ENCODE measurements at places on chromosomes 11 and 22. TPM values are rescaled to one million over a fixed set of nuclear protein-coding genes. Genes with fewer than 3 reads are reported as not detected.

GRCh38 chr22:27692243-27692642 lies 109.3 kb downstream of the MN1 start:
- DNase-seq: no peak

The YPEL1 gene
- 12.5 TPM for total RNA-seq

The CRACR2B gene
- total RNA-seq: 19.4 TPM

GRCh38 chr22:32331236-32331917 lies 26.3 kb upstream of the RFPL3 start:
- no peak for DNase-seq

DNA sequence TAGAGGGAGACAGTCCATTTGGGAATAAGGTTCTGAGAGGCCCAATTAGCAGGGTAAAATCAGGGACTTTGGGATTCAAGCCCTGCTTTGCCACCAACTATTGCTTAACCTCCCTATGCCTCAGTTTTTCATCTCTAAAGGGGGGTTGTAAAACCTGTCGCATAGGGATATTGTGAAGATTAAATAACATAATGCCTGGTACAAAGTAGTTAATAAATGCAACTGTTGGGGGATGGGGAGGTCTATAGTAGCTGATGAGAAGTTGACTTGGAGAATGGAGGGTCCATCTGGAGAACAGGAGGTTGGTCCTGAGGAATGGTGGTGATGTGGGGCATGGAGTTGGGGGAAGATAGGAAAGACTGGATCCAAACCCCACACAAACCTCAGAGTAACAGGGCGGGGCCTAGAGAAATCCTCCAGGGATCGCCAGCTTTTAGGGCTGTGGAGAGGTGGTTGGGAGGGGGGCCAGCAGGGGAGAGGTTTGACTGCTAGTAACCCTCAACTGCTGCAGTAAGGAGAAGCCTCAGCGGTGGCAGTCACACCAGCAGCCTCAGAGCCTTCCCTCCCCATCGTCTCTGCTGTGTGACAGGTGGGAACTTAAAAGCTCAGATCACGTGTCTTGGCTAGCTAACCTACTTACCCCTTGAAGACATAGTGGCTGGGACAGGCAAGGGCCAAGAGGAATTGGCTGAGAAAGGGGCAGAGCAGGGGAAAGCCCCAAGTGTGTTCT lies 1.1 kb upstream of the ABCG4 start:
- peak; percentile 22 for DNase-seq

DNA sequence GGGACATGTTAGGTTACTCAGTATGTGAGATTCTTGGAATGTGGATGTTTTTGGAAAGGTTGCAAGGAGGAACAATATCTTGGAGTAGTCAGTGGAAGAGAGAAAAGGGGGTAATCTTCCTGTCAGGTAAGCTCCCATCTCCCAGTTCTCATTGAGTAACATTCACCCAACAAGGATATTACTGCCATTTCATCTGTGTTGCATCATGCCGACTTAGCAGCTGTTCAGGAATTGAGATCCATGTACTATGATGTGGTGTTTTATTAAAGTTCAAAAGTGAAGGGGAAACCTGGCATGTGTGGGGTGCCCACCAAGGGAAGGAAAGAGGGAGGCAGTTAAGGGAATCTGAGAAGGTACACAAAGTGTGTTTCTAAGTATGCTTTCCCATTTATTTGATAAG lies 58.4 kb upstream of the RASSF10 start:
- DNase-seq: no peak

The ANKK1 gene
- total RNA-seq: not detected

The PARVG gene
- 3.1 TPM for total RNA-seq

DNA sequence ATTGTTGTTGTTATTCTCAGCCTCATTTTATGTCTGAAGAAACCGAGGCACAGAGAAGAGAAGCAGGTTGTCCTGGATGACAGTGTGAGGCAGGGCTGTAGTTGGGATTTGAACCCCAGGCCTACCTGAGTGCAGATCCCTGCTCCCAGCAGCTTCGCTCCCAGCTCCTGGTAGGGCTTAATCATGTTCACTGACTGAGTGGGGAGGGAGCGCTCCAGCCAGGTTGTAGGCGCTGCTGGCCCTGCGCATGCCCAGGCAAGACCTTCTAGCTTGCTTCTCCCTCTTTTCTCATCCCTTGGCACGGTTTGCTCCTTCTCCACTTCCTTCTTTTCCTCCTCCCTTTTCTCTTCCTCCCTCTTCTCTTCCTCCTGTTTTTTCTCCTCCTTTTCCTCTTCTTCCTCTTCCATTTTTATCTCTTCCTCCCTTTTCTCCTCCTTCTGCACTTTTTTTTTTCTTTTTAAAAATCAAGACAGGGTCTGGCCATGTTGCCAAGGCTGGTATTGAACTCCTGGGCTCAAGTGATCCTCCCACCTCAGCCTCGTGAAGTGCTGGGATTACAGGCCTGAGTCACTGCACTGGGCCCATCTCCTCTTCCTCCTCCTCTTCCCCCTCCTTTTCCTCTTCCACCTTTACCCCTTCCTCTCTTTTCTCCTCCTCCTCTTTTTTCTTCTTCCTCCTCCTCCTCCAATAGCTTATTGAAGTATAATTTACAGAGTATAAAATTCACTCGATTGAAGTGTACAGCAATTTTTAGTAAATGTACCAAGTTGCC lies 109.3 kb downstream of the KIAA1671 start:
- DNase-seq: no peak

DNA sequence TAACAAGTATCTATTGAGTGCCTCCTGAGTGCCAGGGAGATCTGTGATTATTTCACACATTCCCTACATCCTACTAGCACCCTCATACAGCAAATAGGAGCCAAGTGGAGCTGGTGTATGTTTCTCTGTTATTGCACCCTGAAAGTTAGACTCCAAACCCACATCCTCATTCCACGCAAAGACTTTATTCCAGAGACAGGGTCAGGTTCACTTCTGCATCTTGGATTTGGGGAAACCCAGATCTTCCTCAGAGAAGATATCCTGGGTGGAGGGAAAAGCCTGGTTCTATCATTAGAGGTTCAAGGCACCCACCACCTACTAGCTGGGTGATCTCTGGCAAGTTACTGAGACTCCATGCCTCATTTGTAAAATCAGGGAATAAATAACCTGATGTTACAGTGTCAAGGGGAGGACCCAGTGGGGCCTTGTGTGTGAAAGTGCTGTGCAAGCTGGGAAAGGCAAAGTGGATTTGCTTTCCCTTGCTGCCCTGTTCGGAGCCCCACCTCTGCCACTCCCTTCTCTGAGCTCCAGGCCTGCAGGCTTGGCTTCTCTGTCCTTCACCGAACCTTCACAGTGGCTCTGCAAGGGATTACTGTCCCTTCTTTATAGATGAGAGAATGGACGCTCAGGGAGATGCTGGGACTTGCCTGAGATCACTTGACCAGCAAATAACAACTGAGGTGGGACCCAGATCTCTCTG lies 991 bp upstream of the SLCO2B1 start:
- no peak for DNase-seq

- no peak for DNase-seq
Measured at GRCh38 chr11:72975778-72976521, 161.7 kb downstream of the ATG16L2 start.

DNA sequence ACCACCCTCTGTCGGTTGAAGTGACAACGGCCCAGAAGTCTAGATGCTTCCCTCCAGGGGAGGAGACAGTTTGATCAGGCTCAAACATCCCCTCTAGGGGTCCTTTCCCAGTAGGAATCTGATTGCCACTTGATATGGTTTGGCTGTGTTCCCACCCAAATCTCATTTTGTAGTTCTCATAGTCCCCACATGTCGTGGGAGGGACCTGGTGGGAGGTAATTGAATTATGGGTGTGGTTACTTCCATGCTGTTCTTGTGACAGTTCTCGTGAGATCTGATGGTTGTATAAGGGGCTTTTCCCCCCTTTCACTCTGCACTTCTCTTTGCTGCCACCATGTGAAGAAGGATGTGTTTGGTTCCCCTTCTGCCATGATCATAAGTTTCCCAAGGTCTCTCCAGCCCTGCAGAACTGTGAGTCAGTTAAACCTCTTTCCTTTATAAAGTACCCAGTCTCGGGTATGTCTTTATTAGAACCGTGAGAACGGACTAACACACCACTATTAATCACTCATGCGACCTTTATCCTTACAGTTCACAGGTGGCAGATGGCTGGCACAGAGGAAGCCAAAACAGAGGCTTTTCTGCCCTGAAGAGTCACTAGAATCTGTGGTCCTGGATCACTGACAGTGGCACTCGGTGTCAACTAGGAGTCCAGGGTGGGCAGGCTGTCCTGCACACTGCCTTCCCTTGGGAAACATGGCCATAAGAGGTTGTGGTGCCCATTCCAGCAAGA lies 21.6 kb downstream of the ASPHD2 start:
- no peak for DNase-seq

The CRYBB2 gene
- not detected for total RNA-seq

GRCh38 chr11:34519595-34520235 lies 6.1 kb upstream of the ELF5 start:
- no peak for DNase-seq

- no peak for DNase-seq
Measured at GRCh38 chr11:9771071-9771511, 107.2 kb downstream of the SWAP70 start.

The CARD18 gene
- not detected for total RNA-seq

GRCh38 chr22:41217553-41218157 lies 12.5 kb downstream of the L3MBTL2 start:
- DNase-seq: peak; percentile 85

DNA sequence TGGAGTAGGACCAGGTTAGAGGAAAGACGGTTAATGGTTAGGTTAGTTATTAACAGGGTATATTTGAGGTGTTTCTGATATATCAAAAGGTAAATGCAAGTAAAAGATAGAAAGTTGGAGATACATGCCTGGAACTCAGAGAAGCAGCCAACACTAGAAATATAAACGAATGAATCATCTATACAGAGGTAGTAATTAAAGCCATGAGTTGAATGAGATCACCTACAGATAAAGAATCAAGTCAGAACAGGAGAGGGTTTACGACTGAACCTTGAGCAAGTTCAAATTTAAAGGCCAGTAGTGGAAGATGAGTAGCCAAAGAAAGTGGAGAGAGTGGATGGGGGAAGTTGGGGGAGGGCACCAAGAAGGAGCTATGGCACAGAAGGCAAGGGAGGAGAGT lies 73.9 kb downstream of the SPON1 start:
- no peak for DNase-seq

GRCh38 chr11:68153742-68154141 lies 32.6 kb upstream of the CHKA start:
- no peak for DNase-seq

DNA sequence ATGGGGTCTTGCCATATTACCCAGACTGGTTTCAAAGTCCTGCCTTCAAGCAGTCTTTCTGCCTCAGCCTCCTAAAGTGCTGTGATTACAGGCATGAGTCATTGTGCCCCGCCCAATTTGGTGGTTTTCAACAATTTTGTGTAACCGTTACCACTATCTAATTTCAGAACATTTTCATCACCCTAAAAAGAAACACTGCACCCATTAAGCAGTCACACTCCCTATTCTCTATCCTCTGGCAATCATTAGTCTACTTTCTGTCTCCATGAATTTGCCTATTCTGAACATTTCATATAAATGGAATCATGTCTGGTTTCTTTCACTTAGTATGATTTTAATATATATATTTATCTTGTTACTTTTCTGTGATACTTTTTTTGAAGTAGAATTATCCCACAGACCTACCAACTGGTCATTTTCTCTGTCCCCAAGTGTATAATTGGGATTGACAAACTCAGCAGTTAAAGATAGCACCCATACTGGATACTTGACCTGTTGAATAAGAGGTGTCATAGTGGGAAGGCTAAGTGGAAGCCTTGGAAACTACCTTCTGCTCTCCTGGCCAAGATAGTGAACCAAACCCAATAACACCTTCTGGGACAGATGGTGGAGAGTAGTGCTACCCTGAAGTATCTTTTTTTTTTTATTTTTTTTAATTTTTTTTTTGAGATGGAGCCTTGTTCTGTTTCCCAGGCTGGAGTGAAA lies 64.8 kb downstream of the STIM1 start:
- DNase-seq: peak; percentile 35

DNA sequence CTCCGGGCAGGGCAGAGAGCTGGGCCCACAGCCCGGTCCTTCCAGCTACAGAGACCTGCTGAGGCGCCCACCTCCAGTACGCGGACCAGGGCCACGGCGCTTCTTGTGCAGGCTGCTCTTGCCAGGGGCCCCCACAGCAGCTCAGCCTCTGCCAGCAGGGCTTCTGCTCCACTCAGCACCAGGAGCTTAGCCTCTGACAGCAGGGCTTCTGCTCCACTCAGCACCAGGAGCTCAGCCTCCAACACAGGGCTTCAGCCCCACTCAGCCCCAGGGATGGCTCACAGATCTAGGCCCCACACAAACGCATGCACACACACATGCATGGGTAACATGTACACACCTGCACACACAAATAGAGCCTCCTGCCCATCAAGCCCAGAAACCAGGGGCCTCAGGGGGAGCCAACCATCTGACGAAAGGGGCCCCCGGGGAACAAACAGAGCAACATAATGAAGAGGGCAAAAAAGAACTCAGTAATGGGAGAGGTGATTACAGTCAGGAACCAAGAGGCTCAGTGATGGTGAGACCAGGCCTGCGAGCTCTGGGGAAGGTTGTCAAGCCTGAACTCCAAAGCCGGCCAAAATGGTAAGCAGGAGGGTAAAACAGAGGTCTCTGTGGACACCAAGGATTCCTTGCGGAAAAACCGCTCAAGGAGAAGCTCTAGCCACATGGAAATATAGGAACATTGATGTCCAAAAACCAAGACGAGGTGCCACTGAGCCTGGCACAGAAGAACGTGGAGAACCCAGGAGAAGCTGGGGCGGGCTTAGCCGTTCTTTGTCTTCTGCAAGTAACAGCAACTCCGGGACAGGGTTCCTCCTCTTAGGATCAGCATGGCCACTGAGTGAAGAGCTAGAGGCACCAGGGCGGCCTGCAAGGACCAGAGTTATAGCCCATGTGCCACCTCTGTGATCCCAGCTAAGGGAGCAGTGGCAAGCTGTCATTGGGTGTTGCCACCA lies 46.5 kb downstream of the GNB1L start:
- DNase-seq: no peak

The POU2AF3 gene
- 0.21 TPM for total RNA-seq

- no peak for DNase-seq
Measured at GRCh38 chr11:94455861-94456260, 37.8 kb downstream of the MRE11 start.

GRCh38 chr11:2945031-2945756 lies 16.0 kb upstream of the PHLDA2 start:
- peak; percentile 94 for DNase-seq

GRCh38 chr11:64206457-64207255 lies at the start of gene FERMT3:
FERMT3 (plus strand) TSS chr11:64206721; CDS start chr11:64207365, 644 bp downstream.
- DNase-seq: peak; percentile 74

The DNAJC4 gene
- 47.3 TPM for total RNA-seq

GRCh38 chr11:46278387-46279125 lies 1.1 kb downstream of the CREB3L1 start:
- DNase-seq: peak; percentile 56
